ENCODE measurements at places on chromosomes 12 and 14.

DNA sequence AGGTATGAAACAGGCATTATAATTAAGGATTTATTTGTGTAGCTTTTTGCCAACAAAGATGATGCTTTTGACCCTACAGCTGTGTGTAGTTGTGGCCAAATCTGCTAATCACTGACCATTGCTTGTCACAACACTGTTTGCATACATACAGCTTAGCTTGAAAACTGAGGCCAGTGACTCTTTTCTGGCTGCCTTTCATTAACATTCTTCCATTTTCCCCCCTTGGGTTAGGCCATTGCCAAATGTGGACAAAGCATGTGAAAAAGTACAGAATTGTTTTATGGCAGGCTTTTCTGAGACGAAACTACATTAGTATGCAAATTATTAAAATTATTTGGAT lies 263.3 kb downstream of the SLC16A7 start:
- no peak for DNase-seq

DNA sequence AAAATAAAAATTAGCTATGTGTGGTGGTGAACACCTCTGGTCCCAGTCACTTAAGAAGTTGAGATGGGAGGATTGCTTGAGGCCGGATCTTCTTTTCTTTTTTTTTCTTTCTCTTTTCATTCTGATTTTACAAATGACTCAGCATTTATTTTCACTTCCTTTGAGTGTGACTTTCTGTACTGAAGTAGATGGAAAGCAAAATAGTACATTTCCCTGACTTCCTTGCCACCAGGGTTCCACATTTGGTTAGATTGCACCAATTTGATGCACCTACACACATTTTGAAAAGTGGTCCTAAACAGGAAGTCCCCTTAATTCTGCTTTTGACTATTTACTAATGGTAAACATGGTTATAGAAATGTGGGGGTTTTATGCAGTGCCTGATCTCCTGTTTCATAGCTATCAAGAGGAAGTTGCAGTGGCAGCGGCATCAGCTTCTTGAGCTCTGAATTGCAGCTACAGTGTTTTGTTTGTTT lies 13.0 kb upstream of the LEMD3 start:
- no peak for DNase-seq

GRCh38 chr12:1297206-1297605 lies 297.2 kb downstream of the FBXL14 start:
- DNase-seq, result no peak

- peak; percentile 37 for DNase-seq
These were observed 37.6 kb downstream of the BCAT1 start for GRCh38 chr12:24911271-24911791.

GRCh38 chr12:123634142-123634561 lies 523 bp downstream of the GTF2H3 start:
- DNase-seq, result no peak

DNA sequence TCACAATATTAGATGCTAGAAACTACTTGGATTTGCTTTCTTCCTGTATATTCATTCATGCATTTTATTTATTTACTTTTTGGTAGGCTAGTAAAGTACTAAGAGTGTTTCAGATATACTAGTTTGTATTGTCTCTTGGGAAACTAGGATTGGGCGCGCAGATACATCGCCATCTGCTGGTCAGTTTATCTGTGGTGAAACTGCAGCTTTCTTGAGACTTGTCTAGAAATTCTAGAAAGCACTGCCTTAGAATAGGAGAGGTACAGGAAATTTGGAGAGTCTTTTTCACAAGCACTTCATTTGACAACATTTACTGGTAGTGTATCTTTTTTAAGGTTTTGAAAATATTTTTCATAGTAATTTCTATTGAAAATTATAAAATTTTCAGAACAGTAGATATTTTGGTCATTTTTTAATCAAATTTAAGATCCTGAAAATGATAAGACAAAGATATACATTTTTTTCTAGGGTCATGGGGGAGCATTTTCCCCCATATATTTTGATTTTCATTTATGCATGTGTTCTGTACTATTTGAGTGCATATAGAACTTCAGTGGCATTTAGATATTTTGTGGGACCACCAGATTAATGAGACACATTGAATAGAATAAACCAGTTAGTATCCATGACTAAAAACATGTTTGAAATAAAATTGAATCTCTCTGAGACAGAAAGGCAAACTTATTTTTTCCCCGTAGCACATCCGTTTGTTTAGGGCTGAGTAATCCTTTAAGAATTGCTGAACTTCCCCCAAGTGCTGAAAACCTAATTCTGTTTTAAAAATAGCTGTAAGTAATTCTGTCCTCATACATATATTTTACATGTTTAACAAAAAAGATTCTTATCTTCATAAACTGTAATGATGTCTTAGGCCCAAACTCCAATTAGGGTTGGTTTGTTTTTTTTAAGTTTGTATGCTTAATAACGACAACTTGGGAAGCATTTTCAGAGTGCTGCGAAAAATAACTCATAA lies 44.5 kb downstream of the SLC38A6 start:
- DNase-seq, result peak; percentile 53

- peak; percentile 33 for DNase-seq
These were observed 1.9 kb downstream of the ATXN2 start for GRCh38 chr12:111596985-111597830.

GRCh38 chr14:93032421-93032936 lies 83.2 kb downstream of the ITPK1 start:
- DNase-seq, result peak; percentile 58

GRCh38 chr14:75672605-75673192 lies 11.7 kb downstream of the TTLL5 start:
- no peak for DNase-seq

GRCh38 chr12:122093098-122093883 lies 14.7 kb downstream of the MLXIP start:
- no peak for DNase-seq

- DNase-seq, result no peak
These were observed 228.9 kb upstream of the G2E3 start for GRCh38 chr14:30330033-30330432.

GRCh38 chr12:7460375-7461259 lies 16.7 kb upstream of the CD163L1 start:
- DNase-seq, result peak; percentile 14

DNA sequence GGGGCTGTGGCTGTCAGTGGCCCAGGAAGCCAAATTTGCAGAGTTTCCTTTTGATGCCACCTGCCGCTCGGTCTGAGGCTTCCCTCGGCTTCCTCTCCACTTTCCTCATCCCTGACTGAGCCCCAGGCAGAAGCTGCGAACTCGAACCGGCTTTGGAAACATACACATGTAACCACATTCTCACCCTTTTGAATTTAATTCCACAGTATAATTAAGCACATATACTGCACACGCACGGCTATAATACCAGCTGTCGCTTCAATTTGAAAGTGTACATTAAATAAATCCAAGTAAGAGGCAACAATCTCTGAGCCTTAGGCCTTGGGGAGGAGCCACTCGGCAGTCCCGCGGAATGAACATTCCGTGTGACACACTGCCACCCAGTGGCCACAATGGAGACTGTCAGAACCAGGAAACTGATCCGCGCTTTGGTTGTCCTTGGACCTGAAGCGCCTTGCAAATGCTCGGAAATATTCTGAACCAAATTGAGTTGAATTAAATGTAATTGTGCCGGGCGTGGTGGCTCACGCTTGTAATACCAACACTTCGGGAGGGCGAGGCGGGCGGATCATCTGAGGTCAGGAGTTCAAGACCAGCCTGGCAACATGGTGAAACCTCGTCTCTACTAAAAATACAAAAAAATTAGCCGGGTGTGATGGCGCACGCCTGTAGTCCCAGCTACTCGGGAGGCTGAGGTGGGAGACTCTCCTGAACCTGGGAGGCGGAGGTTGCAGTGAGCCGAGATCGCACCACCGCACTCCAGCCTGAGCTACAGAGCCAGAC lies 117.9 kb upstream of the TMPO start:
- peak; percentile 74 for DNase-seq

DNA sequence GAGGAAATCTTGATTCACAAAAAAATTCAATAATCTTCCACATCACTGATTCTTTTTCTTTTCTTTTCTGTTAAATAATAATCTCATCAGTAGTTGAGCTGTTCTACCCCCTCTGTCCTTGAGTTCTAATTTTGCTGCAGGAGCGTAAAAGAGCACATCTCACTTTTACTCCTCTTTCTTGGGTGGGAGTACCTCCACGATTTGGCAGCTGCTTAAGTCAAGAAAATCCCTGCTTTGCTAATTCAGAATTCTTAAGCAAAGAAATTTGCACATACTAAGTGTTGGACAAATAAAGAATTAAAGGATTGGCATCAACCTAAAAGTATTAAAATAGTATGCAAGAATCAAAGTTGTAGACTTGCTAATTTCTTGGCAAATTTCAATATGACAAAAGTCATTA lies 128.8 kb downstream of the PRKD1 start:
- DNase-seq, result no peak

DNA sequence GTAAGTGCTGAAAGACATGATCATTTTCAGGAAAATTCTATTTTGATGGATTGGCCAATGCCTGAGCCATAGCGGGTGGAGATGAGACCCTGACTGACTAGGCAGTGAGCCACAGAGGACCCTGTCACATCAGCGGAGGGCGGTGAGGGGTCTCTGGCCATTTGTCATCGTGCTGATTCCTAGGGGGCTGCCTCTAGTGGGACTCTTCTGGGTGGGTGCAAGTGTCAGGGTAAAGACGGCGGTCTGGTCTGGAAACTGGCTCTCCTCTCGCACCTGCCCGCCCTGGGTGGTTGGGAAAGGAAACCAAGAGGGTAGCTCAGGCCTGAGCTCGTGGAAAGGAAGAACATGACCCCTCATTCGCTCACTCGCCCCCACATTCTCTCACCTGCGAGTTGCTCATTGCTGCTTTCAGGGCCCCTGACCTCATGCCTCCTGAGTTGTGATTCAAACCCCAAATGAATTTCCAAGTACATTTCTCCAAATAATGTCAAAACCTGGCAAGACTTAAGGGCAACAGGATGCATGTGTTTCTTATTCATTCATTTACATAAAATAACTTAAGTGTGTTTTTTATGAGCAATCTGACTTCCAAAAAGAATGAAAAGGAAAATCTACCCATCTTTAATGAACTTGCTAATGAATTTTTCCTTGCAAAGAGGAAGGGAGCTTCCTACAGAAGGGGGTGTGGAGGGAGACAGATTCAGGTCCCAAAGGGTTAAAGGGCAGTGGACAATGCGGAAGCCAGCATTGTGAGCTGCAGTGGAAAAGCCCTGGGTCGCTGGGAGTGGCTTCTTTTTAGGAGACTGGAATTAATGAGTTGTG lies 12.8 kb downstream of the MEG3 start:
- DNase-seq, result no peak

GRCh38 chr12:109099431-109100020 lies 2.1 kb downstream of the UNG start:
- DNase-seq, result no peak

DNA sequence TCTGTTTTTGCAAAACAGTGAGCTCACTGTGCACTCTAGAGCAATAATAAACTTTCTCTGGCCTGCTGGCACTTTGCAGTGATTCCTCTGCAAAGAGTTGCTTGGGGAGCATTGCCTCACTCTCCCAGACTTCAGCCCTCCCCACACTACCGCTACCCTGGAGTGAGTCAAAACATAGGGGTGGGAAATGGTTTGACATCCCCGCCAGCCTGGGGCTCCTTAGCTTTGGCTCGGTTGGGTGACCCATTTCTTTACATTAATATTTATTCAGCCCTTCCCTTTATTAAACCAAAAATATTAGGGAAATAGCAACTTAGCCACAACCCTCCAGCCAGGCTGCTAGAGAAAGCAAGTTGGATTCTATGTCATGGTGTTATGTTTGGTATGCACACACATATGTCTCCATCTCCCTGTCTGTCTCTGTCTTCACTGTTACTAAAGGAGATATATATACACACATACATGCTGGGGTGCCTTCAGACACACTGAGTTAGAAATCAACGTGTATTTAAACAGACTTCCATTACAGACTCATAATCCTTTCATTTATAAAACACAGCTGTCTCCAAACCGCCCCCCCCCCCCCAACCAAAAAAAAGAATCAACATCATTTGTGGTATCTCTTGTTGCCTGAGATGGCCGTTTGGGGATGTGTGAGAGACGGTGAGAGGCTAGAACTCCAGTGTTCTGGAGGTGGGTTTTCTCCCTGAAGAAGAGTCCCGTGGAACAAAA lies 3.4 kb upstream of the IRF2BPL start:
- DNase-seq, result no peak

GRCh38 chr12:20486233-20486632 lies 117.9 kb downstream of the PDE3A start:
- peak; percentile 10 for DNase-seq

- DNase-seq, result no peak
These were observed 36.8 kb downstream of the SH2B3 start for GRCh38 chr12:111442301-111443045.

- no peak for DNase-seq
These were observed 95.9 kb downstream of the TSPAN9 start for GRCh38 chr12:3173008-3173553.

GRCh38 chr14:62665286-62665685 lies 380.0 kb downstream of the KCNH5 start:
- DNase-seq, result no peak

All from A172 (cell line).